ENCODE measurements at places on chromosomes 4 and X.

- no peak for DNase-seq
Measured at GRCh38 chr4:159281771-159282170, 178.9 kb downstream of the RAPGEF2 start.

GRCh38 chr4:113476800-113477199, 284.7 kb downstream of the CAMK2D start:
- no peak for DNase-seq

DNA sequence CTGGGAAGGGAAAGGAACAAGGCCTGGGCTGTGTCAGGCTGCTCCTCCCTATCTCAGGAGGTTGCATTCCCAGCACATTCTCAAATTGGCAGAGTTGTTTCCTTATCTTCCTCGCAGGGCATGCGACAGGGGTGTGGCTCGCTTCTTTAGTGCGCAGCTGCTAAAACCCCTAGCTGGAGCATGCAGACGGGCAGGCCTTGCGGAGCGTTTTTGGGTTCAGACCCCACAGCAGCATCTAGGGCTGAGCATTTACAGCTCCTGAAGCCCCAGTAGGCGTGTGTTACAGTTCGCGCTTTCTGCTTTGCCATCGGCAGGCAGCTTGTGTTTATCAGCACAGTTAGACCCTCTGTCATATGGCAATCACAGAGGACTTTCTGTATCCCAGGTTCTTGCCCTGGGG, 392.4 kb downstream of the TECRL start:
- DNase-seq = no peak

- no peak for DNase-seq
Measured at GRCh38 chr4:145775406-145775805, 95.5 kb downstream of the C4orf51 start.

DNA sequence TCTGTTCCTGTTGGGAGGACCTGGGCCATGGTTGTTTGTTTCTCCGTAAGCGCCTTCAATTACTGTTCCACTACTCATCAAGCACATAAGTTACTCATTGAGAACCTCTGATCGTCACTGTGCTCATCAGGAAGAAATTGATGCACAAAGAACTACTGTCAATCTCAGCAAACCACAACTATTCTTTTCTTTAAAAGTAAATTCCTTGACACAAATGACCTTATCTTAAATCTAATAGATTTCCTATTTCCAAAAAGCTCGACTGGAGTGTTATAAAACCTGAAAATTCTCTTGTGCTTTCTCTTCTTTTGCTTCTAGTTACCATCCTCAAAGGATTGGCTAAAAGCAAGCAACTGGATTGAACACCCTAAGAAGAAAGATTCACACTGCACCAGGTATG, at the start of gene MUC7:
TSS of gene MUC7 (plus strand) at position 301 of the 400 bp plus-strand sequence. CDS start 1,825 bp downstream, outside the sequence.
- DNase-seq = no peak

GRCh38 chrX:17440836-17441235, 65.8 kb downstream of the NHS start:
- DNase-seq = no peak

- no peak for DNase-seq
Measured at GRCh38 chrX:53086464-53086863, 4.3 kb downstream of the TSPYL2 start.

GRCh38 chrX:38327775-38328081, 419 bp upstream of the RPGR start:
- no peak for DNase-seq
